ENCODE measurements at places on chromosomes 16 and 17.

DNA sequence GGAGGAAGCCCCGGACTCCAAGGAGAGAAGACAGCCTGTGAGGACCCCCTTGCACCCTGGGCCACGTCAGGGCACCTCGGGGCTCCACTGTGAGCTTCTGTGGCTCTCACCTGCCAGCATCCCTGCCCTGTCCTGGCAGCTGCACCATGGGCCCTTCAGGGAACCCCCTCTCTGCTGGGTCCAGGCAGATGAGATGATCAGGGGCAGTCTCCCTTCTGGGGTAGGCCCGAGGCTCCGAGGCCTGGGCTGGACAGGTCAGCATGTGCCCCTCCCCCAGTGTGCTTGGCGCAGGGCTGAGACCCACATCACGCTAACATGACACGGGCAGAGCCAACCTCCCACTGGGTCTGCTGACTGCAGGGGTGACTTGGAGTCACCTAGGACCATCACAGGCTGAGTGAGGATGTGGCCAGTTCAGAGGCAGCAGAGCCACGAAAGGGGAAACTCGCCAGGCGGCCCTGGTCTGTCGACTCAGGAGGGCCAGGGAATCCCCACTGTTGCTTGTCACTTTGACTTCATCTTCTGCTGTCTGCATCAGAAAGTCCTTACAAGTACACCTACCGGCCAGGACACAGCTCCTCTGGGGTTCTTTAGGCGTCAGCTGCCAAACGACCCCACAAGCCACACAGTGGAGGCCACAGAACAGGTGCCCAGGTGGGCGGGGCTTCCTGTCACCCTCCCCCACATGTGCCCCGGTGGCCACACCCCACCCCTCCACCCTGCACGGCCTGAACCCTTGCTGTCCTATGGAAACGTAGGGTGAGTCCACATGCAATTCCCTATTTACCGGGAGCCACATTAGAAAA, 2.2 kb downstream of the GALNS start:
- DNase-seq, result peak; percentile 69

DNA sequence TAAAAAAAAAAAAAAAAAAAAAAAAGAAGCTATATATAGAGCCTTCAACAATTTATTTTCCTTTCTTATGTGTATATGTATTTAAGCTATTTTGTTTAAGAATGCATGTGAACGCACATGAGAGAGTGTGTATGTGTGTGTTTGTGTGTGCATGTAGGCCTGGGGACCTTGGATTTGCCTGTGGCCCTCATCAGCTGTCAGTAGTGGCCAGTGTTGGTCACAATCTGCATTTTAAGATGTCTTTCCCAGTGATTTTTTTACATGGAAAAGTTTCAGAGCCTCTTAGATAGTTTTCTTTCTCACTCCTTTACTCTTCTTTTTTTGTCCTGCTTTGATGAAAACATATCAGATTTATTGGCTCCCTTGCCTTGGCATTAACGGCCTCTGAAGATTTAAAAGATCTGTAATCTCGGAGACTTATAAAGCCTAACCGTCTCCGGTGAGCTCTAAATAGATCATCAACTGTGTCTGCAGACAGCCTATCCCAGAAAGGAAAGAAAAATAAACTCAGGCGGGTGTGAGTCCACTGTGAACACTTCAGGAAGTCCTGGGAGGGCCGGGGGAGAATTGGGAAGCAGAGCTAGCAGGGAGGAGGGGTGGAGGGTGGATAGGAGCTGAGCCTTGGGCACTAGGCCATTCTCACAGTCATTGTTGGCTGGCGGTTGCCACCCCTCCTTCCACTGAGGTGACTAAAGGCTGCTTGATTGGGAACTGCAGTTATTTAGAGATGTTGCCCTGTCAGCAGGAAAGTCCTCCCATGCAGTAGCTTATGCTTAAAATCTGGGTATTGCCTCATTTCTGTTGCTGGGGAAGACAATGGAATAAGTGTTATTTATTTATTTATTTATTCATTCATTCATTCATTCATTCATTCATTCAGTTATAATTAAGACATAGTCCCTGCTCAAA, 86.8 kb downstream of the WWP2 start:
- DNase-seq, result peak; percentile 66

DNA sequence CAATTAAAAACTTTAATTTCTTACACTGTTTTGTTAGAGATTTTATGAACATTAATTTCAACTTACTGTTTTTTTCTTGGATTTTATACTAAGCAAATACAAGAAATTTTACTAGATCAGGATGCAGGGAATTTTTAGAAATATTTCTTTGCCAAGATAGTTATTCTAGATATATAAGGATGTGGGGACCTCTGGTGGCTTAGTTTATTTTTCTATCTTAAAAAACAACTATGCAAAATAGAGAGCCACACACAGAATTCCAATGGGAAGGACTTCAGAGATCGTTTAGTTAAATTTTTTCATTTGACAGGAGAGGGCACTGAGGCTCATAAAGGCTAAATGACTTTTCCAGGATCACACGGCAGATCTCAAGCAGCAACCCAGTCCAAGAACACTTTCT, 23.0 kb upstream of the CAPNS2 start:
- no peak for DNase-seq

DNA sequence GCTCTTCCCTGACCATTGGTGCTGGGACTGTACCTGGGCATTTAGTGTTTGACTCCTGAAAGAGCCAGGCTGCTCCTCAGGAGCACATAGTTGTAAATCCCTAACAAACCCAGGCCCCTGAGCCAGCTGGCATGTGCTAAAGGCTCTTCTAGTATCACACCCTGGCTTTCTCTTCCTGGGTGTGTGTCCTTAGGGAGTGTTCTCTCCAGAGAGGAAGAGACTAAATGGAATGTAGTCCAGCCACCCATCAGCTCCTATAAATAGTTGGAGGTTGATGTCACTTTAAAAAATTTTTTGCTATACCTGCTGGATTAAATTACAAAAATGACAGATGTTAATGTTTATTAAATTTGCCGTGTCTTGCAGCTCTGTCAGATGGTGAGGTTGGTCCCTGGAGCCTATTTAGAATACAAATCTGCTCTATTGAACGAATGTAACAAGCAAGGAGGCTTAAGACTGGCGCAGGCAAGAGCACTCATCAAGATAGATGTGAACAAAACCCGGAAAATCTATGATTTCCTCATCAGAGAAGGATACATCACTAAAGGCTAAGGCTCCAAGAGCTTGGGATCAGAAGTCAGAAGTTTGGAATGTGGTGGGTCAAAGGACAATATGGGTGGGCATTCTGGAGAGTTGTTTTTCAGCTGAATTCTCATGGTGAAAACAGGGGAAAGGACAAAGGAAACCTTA, 13.1 kb upstream of the DUSP14 start:
- no peak for DNase-seq

DNA sequence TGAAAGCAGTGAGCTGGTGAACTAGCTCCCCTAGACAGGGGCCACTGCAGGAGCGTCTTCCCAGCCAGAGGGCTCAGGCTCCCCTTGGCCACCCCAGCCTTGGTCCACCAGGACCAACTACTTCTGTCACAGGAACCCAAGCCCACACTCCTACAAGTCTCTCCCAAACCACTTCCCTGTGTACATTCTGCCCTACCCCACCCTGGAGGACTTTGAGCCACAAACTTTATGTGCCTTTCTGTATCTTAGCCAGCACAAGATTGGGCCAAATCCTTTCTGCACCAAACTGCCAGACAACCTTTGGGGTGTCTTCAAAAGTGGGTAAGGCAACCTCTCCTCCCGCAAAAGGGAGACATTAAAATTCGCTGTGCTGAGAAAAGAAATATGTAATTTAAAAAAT, 31.6 kb downstream of the EFCAB5 start:
- DNase-seq, result no peak

- DNase-seq, result no peak
Observed at GRCh38 chr17:82965371-82965770, 114.0 kb upstream of the METRNL start.

Measured in Peyer's patch (tissue), 4 donors.